ENCODE measurements at places on chromosomes 4 and X.
A peak's percentile ranks its signal among the peaks of the same experiment; 100 is the strongest.

- DNase-seq, result no peak
Measured at GRCh38 chr4:6282314-6282771, 12.7 kb downstream of the WFS1 start.

DNA sequence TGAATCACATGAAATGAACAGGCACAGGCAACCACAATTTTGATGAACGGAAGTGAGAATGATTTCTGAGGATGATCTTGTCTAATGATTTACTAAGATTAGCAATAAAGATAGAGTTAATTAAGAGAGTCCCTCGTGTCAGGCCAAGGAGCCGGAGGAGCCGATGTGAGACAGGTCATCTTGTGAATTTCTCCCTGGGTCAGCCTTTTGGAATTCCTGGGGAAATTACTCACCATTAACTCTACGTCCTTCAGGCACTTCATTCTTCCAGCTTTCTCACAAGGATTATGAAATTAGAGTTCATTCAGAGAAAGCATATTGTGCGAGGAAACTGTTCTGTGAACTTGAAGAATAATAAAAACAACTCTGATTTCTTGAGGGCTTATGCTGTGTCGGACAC is 86.7 kb downstream of the PSAPL1 start:
- no peak for DNase-seq

- DNase-seq, result no peak
Measured at GRCh38 chrX:105190252-105190853, 30.1 kb downstream of the TEX13A start.

GRCh38 chr4:14023896-14024295 is 396.4 kb upstream of the BOD1L1 start:
- no peak for DNase-seq

DNA sequence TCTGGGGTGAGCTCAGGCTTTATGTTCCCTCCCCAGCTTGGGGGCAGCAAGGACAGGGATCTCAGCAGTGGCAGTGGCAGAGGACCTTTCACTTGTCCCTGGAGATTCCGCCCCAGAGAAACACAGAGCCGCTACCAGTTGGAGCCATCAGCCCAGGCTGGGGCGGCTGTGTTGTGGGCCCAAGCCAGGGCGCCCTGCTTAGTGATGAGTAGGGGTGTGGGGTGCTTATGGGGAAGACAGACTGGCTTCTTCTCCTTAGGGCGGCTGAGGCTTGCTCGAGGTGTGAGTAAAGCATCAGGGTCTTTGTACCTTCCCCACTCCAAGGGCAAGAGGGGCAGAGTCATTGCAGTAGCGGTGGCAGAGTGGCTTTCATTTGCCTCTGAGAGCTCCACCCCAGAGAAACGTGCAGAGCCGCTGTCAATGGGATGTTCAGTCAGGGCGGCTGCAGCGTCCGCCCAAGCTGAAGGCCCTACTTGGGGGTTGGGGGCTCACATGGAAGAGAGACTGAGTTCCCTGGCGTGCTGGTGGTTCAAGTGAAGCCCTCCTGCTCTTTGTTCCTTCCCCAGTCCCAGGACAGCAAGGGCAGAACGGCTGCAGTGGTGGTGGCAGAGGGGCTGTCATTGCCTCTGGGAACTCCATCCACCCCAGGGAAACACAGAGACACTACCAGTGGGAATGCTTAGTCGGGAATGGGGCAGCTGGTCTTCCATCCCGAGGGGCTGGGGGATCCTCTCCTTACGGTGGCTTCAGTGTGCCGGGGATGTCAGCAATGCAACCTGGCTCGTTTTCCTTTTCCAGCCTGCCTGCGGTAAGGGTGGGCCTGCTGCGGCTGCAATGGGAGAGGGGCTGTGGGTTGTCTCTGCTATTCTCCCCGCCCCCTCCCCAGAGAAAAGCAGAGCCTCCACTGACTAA is 2142.5 kb upstream of the TENM3 start:
- no peak for DNase-seq

GRCh38 chr4:139599594-139600374 is 43.8 kb upstream of the SETD7 start:
- DNase-seq, result no peak

DNA sequence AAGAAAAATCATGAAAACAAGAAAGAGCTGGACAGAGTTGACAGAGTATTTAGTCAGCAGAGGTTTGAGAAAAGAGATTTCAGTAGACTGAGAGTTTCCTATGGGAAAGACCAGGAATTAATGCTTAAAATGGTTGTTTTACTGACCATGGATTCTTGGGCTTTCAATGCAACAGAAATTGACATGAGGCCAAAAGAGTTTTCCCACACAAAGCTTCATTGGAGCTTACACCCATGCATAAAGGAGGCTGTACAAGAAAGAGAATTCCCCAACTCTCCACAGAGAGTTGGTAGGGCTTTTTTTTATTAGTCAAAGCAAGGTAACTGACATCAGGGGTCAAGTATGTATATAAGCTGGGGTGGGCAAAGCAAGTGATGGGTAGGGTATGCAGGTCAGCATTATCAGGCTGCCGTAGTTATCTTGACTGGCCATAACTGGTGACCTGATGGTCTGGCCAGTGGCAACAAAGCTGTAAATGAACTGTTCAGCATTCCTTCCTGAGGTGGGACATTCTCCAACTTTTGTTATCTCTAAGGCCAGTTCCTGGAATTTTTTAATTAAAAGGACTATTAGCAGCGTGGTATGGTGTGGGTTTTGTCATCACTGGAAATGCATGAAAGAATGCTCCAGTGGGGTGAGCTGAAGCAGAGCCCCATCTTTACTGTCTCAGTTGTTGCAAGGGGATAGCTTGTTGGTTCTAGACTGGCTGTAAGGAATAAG is 117.0 kb downstream of the ADAM29 start:
- DNase-seq, result no peak

GRCh38 chr4:18020145-18020670 is 1.3 kb downstream of the LCORL start:
- no peak for DNase-seq

DNA sequence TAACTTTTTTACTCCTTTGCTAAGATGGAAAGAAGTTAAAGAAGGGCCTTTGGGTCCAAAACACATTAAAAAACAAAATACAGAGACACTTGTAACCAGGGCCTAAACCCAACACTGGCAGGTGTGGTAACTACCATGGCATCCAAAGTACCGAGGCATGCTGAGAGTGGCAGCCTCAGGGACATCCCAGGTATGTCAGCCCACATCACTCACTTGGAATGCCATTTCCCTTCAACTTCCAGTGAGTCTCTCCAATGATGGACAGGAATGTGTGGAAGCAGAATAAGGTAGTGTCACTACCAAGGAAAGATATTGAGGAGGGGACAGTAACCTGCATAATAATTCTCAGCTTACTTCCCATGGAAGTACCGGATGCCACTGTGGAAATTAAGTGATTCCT is 79.5 kb upstream of the SCOC start:
- DNase-seq, result no peak

GRCh38 chrX:53284684-53285447 is 3.5 kb upstream of the IQSEC2 start:
- no peak for DNase-seq

- no peak for DNase-seq
Measured at GRCh38 chrX:84216406-84216805, 28.4 kb upstream of the RPS6KA6 start.

DNA sequence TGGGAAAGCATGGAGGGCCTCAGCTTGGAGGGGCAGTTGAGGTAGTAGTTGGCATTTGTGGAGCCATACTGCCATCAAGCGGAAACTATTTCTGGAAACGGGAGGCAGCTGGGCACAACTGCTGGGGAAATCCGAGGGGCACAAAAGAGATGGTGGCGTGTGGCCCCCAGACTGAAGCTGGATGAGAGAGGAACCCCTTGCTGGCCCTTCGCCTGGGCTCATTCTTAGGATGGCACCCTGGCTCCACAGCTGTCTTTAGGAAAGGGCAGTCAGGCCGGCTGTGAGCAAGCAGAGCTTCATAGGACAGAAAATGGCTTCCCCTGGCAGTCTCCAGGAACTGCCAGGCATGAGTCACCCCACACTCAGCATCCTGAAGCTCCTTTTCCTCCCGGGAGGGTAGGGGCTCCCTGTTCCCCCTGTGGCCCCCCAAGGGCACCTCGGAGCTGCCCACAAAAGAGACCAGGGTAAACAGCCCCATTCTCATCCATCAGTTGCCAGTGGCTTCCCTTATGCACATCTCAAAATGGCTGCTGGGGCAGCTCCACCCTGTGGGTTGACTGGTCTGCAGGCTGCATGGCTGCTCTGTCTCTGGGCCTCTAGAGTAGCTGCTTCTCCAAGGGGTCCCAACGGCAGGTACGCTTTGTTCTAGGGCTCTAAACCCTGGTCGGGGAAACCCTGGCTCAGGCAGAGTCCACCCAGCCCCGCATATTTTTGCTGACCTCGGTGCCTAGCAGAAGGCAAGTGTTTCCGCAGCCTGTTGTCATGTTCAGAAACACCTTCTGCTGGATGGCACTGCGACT is 64.7 kb downstream of the NBDY start:
- no peak for DNase-seq

DNA sequence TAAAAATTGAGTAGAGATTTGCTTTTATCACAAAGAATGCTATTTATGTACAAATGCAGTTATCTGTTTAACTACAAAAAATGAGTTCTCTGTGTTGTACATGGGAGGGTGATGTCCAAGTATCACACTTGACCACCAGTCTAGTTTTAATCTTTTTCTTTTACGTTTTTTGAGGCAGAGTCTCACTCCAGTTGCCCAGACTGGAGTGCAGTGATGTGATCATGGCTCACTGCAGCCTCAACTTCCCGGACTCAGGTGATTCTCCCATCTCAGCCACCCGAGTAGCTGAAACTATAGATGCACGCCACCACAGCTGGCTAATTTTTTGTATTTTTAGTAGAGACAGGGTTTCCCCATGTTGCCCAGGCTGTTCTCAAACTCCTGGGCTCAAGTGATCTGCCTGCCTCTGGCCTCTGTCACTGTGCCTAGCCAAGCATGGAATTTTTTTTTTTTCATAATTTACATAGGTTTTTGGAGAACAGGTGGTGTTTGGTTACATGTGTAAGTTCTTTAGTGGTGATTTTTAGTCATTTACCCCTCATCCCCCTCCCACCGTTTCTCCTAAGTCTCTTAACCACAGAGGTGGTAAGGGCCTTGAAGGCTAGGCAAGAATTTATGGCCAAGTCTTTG is 47.9 kb upstream of the RPA4 start:
- no peak for DNase-seq

GRCh38 chrX:82676386-82676785 is 831.7 kb upstream of the POU3F4 start:
- no peak for DNase-seq

DNA sequence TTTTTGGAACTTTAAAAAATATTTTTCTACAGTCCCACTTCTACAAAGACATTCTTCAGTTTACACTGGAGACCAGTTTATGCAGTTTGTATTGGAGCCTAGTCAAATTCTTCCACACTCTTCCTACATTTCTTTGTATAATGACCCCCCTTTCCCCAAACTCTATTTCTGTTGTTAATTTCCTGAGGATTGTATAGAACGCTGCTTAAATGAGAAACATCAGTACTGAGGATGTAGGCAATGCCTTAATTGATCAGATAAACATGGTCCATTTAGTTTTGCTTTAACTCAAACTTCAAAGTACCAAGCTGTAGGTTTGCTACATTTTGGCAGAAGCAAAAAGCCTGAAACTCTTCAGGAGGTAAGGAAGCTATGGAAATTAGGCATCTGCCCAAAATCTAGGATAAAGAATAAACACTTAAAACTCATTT is 155.5 kb downstream of the SLC7A11 start:
- no peak for DNase-seq

DNA sequence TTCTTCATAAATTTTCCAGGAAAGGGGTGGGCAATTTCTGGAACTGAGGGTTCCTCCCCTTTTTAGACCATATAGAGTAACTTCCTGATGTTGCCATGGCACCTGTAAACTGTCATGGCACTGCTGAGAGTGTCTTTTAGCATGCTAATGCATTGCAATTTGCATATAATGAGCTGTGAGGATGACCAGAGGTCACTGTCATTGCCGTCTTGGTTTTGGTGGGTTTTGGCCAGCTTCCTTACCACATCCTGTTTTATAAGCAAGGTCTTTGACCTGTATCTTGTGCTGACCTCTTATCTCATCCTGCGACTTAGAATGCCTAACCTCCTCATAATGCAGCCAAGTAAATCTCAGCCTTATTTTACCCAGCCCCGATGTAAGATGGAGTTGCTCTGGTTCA is 577.8 kb downstream of the NLGN4X start:
- no peak for DNase-seq

- no peak for DNase-seq
Measured at GRCh38 chr4:25865586-25865985, 2.8 kb upstream of the SEL1L3 start.

DNA sequence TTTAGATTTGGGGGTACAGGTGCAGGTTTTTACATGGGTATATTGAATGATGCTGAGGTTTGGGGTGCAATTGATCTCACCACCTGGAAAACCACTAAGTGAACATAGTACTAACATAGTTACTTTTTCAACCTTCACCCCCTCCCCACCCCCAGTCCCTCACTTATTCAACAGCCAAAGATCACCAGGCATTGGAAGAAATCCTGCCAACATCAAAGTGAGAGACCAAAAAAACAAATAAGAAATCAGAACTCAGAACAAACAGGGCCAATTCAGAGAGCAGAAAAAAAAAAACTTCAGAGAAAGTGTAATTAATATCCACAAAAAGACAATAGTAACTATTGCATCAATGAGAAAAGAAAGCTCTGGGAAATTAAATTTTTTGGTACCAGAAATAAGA is 20.5 kb upstream of the LAP3 start:
- no peak for DNase-seq

DNA sequence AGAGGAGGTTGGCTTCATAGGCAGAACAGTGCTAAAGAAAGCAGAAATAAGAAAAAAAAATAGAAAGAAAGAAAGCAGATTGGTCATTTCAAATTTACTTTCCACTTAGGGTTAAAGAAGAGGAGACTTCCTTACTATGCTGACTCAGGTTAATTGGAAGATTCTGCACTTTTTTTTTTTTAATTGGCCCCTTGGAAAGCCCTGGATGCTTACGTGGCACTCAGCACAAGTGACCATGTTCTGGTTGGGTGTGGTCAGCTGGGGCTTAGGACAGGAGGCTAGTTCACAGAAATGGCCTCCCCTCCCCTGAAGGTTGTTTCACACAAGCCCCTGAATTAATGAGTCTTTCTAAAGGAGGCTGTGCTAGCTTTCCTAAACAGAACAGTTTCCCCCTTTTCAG is 14.5 kb downstream of the MAGEA9B start:
- no peak for DNase-seq

GRCh38 chr4:94545296-94545695 is 93.6 kb downstream of the PDLIM5 start:
- peak; percentile 15 for DNase-seq

GRCh38 chrX:15973299-15973698 is 118.7 kb upstream of the AP1S2 start:
- DNase-seq, result no peak

DNA sequence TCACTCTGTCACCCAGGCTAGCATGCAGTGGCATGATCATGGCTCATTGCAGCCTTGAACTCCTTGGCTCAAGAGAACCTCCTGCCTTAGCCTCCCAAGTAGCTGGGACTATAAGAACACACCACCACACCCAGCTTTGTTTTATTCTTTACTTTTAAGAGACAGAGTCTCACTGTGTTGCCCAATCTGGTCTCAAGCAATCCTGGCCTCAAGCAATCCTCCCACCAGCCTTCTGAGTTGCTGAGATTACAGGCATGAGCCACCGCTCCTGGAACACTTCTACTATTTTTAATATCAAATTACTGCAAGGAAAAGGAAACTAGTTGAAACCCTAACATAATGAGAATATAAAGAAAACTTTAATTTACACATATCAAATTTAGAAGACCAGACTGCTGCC is 85.4 kb downstream of the FAM13A start:
- DNase-seq, result no peak

Measured in amniotic stem cell (primary cell).